H54 (cell line): ENCODE measurements at places on chromosomes 11 and 22.

DNA sequence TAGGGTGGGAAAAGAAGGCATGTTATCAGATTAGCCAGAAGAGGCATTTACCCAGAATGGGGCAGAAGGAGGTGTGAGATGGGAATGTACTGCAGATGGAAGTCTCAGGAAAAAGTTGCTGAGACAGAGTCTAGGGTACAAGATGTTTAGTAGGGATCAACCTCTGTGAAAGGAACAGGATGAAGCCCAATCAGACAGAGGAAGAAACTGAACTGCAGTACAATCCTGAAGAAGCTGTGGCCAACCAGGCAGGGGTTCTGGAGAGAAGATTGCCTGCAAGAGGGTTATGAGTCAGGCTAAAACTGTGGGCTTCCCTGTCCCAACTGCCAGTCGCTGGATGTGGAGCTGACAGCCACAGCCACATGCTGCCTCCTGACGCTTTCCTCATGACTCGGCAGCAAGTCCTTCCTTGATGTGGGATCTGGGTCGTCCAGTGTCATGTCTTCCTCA is 64.0 kb downstream of the CWC15 start:
- DNase-seq, result no peak

DNA sequence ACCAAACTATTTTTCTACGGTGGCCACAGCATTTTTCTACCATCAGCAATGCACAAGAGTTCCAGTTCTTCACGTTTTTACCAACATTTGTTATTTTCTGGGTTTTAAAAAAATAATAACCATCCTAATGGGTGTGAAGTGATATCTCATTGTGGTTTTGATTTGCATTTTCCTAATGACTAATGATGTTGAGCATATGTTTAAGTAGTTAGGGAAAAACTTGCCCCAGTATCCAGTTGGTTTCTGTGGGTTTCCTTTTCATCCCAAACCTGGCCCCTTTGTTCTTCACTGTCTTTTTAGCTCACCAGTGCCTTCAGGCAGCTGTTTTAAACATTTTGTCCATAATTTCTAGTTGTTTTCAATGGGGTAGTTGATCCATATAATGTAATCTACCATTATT is 14.7 kb upstream of the PTS start:
- DNase-seq, result no peak

DNA sequence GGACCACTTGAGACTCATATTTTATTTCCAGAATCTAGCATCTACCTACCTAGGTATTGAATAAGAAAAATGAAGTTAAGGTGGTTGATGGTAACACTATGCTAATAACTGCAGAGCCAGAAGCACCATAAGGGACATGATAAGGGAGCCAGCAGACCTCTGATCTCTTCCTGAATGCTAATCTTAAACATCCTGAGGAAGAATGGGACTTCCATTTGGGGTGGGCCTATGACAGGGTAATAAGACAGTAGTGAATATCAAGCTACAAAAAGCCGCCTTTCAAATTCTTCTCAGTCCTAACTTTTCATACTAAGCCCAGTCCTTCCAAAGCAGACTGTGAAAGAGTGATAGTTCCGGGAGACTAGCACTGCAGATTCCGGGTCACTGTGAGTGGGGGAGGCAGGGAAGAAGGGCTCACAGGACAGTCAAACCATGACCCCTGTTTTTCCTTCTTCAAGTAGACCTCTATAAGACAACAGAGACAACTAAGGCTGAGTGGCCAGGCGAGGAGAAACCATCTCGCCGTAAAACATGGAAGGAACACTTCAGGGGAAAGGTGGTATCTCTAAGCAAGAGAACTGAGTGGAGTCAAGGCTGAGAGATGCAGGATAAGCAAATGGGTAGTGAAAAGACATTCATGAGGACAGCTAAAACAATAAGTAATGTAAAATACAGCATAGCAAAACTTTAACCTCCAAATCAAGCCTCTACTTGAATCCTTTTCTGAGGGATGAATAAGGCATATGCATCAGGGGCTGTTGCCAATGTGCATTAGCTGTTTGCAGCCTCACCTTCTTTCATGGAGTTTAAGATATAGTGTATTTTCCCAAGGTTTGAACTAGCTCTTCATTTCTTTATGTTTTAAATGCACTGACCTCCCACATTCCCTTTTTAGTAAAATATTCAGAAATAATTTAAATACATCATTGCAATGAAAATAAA is 2.1 kb downstream of the HBB start:
- DNase-seq, result no peak

DNA sequence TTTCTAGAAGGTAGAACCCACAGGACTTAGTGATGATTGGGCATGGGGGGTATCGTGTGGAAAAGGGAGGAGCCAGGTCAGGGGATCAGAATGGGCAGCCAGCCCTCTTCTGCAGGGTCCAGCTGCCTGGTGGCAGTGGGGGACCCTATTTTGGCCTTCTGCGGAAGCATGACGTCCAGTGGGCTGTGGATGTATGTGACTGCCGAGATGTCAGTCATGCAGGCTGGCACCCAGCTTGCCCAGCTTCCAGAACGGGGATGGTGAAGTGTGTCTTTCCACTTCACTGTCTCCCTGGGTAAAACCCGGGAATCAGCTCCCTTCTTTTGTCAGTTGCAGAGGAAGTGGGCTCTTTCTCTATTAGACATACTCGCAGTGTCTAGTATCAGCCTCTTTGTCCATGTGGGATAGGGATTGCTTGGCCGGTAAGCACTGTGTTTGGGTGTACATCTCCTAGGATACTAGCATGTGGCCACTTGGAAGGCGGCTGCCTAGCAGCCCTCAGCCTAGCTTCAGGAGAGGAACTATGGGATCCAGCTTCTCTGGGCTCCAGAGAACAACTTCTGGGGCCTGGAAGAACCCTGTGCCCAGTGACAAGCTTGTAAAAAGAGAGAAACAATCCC is 51.4 kb downstream of the GRIK4 start:
- no peak for DNase-seq

DNA sequence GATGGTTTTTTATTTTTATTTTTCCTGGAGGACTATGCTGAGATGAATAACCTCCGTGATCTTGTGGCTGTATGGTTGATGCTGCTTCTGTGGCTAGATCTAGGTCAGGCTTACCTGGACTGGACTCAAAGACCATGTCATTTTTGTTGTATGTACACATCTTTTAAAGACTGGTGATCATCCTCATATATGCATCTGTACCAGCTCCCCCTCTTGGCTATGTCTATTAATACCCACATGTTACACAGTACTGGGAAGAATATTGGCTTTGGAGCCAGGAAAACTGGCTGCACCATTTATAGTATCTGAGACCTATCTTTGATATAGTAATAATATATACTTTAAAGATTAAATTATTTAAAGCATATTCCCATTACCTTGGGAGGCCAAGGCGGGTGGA is 18.4 kb upstream of the PITPNB start:
- DNase-seq, result no peak

DNA sequence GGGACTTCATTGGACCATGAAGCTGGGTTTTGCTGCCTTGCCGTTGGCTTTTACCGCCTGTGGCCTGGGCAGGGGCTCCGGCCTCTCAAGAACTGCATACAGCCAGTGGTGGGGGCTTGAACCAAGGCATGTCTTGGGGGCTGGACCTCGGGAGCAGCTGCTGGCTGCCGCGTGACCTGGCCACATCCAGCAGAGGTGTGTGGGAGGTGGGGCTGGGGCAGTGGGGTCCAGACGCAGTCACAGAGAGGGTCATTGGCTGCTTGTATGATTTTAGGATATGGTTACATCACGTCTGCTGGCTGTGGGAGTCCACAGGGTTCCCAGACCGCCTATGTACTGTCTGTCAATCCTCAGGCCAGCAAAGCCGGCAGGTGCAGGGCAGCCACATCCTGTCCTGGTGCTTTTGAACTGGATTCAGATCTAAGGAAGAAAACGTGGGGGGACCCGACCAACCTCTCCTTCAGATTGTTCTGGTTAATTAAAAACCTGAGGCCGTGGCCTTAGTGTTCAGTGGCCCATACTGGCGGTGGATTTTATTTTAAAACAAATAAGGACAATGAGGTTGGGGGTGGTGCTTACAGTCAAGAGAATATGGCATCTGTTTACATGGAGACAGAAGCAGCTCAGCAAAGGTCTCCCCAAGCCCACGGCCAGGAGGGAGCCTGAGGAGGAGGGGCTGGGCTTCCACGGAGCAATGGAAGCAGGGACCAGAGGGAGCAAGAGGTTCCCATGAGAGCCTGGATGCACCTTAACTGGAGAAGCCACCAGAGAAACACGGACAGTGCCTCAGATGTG is 426.0 kb downstream of the TBC1D22A start:
- DNase-seq, result no peak

- no peak for DNase-seq
These were observed 77.5 kb downstream of the BDNF start for GRCh38 chr11:27622541-27623300.

GRCh38 chr22:49632199-49633009 is 195.3 kb downstream of the BRD1 start:
- DNase-seq, result no peak

- no peak for DNase-seq
These were observed 23.6 kb downstream of the PTPRJ start for GRCh38 chr11:48003926-48004325.

- DNase-seq, result peak; percentile 57
These were observed 77.6 kb downstream of the PACSIN2 start for GRCh38 chr22:42937164-42937843.

GRCh38 chr11:95222817-95223216 is 8.2 kb downstream of the SESN3 start:
- no peak for DNase-seq

- peak; percentile 54 for DNase-seq
These were observed 17.3 kb upstream of the SLC29A2 start for GRCh38 chr11:66388780-66389386.

DNA sequence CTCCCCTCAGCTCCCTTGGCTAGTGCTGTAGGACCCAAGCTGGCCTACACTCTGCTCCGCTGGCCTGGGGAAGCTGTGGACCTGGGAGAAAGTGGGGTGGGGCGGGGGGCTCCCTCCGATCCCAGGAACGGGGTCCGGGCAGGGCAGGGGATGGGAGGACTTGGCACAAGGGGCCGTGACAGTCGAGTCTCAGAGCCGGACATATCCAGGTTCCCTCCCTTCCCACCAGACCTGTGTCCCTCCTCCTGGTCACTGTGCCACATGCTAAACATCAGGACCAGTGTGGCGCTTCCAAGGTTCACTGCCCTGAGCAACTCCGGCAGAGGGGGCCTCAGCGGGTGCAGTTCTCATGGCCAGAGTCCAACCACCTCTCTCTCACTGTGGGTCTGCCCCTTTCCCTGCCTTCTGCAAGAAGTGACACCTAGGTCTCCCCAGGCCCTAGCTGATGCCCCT is 2.0 kb downstream of the DUSP8 start:
- no peak for DNase-seq

DNA sequence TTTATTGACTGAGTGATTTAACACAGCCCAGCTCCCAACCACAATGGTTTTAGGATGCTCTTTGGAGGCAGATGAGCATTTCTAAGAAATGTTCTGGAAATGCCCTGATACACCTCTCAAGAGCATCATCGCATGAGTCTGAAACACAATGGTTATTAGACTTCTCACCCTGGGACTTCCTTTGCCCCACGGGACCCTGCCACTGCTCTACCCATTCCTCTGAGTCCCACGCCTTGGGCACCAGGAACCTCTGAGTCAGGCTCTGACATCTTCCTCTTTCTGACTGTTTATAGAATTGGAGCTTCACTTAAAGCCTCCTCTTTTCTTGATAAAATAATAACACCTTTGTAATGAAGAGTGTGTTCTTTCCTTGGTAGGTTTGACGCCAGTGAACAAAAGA is 85.6 kb upstream of the PARVA start:
- no peak for DNase-seq

GRCh38 chr11:9047964-9048523 is 43.4 kb downstream of the SCUBE2 start:
- DNase-seq, result no peak

DNA sequence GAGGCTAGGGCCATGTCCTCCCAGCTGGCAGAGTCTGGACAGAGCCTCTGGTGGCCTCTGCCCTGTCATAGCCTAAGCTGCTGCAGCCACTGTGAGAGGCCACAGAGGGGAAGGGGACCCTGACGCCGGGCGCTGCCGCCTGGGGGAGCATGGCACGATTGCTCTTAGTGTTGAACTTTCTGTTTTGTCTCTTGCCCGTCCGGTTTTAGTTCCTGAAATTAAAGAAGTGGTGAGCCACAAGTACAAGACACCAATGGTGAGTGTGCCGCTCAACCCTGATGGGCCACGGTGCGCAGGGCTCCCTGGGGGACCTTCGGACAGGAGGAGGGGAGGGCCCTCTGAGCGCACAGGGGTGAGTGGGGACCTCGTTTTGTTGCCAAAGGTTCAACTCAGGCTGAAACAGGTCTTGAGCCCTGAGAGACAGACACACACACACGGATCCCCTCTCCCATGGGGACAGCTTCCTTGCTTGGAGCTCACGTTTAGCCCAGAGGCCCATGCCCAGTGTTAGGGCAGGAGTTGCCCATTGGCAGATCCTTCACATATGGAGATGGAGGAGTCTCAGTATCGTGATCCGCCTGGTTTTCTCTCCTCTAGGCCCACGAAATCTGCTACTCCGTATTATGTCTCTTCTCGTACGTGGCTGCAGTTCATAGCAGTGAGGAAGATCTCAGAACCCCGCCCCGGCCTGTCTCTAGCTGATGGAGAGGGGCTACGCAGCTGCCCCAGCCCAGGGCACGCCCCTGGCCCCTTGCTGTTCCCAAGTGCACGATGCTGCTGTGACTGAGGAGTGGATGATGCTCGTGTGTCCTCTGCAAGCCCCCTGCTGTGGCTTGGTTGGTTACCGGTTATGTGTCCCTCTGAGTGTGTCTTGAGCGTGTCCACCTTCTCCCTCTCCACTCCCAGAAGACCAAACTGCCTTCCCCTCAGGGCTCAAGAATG is 23.8 kb downstream of the MYBPC3 start:
- DNase-seq, result no peak

- DNase-seq, result no peak
These were observed 95.4 kb downstream of the EXT2 start for GRCh38 chr11:44190883-44191230.

DNA sequence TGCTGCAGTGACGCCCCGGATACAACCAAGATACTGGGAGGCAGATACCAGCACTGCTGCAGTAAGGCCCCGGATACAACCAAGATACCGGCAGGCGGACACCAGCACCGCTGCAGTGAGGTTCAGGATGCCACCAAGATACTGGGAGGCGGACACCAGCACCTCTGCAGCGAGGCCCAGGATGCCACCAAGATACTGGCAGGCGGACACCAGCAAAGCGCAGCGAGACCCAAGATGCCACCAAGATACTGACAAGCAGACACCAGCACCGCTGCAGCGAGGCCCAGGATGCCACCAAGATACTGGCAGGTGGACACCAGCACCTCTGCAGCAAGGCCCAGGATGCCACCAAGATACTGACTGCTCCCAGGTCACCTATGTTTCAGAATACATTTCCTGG is 225.2 kb downstream of the BRD1 start:
- no peak for DNase-seq

- DNase-seq, result no peak
These were observed 51.8 kb downstream of the ALX4 start for GRCh38 chr11:44258190-44258489.

- DNase-seq, result no peak
These were observed 13.4 kb upstream of the ST14 start for GRCh38 chr11:130145975-130146776.
